ENCODE measurements at places on chromosomes 7 and 10.

GRCh38 chr7:41133690-41134299 lies 569.1 kb downstream of the INHBA start:
- DNase-seq = no peak

DNA sequence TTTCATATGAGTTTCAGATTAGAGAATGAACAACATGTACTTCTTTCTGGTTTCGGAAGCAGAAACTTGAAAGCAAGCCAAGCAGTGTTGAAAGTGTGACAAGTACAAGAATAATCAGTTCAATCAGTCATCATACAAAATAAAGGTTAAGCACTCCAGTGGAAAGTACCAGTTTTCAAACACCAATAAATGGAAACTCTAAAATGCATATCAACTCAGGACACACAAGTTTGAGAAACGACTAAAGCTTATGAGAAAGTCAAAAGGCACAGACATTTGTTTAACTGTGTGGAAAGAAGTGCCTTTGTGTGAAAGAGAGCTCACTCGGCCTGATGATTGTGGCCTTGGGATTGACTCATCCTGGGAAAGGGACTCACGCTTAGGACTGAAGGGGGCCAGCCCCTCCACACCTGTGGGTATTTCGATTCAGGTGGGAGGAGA lies 60.6 kb upstream of the AKR1C1 start:
- DNase-seq = no peak

GRCh38 chr10:32461203-32461602 lies 15.3 kb downstream of the CCDC7 start:
- no peak for DNase-seq

DNA sequence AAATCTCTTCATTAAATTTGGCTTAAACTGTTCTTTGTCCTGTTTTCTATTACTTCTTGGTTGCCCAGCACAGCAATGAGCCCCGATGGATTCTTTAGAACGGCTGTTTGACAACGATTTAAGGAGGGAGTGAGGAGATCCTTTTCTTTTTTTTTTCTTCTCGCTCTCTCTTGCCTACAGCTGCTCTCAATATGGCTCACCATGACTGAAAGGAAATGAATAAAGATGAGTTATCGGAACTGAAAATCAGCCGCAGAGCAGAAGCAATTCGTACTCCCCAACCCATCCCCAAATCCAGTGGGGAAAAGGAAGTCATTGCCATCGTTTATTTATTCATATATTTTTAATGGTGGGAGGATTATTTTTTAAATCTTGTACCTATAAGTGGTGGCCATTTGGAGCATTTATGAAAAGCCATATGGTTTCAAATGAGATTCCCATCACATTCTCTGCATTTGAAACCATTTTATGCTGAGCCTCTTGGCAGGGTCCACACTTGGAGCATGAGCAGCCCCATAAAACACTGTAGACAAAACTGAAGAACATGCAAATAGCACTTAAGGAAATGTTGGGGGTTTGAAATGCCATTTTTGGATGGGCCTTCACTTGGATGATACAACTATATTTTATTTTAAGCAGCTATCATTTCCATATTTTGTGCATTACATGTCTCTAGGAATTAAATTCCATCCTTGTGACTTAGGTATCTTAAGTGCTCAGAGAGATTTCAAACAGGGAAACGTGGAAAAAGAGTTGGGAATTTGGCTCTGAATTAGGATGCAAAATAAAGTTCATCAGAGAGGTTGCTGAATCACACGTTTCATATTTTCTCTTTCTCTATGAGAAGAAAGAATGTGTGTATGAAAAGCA lies 107.7 kb upstream of the FZD1 start:
- DNase-seq = no peak

DNA sequence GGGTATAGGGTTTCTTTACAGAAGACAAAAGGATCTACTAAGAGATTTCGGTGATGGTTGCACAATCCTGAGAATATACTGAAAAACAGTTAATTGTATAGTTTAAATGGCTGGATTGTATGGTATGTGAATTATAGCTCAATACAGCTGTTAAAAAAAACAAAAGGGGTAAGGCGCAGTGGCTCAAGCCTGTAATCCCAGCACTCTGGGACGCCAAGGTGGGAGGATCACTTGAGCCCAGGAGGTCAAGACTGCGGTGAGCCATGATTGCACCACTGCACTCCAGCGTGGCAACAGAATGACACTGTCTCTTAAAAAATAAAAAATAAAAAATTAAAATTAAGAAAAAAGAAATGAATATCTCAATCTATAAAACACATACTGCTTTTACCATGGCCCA lies 18.5 kb downstream of the ESYT2 start:
- no peak for DNase-seq

DNA sequence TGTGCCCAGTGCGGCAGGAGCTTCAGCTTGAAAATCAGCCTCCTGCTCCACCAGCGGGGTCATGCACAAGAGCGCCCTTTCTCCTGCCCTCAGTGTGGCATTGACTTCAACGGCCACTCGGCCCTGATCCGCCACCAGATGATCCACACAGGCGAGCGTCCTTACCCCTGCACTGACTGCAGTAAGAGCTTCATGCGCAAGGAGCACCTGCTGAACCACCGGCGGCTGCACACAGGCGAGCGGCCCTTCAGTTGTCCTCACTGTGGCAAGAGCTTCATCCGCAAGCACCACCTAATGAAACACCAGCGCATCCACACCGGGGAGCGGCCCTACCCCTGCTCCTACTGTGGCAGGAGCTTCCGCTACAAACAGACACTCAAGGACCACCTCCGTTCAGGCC lies 16.1 kb upstream of the ZNF282 start:
- DNase-seq = no peak

DNA sequence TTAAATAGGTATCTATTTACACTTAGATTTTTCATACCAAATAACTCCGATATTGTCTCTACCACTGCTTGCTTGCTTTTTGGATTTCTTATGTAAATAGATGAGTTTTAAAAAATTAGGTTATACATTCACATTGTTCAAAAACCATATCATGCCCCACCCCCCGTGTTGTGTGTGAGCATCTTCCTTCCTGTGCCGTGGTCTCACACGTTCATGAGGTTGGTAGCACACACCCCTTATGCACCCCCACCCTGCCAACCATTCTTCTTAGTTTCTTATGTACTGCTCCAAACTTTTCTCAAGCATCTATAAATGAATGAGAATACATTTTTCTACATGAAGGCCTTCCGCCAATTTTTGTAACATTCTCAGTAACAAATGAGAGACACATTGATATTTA lies 115.6 kb downstream of the FANK1 start:
- DNase-seq = no peak

GRCh38 chr10:131928248-131929095 lies 27.7 kb downstream of the PPP2R2D start:
- peak; percentile 72 for DNase-seq

- DNase-seq = no peak
Observed at GRCh38 chr10:89679986-89680385, 21.4 kb upstream of the KIF20B start.

All from stimulated activated CD4-positive, alpha-beta T cell treated with anti-CD3 and anti-CD28 coated beads, Interleukin-2, amount 100 ng/mL, for 24 hours (primary cell).